Activated CD4-positive, alpha-beta T cell treated with anti-CD3 and anti-CD28 coated beads for 1 hour (primary cell): ENCODE measurements at places on chromosomes 5 and 9.

GRCh38 chr9:99825172-99826046 lies 3.7 kb downstream of the NR4A3 start:
- no peak for DNase-seq

DNA sequence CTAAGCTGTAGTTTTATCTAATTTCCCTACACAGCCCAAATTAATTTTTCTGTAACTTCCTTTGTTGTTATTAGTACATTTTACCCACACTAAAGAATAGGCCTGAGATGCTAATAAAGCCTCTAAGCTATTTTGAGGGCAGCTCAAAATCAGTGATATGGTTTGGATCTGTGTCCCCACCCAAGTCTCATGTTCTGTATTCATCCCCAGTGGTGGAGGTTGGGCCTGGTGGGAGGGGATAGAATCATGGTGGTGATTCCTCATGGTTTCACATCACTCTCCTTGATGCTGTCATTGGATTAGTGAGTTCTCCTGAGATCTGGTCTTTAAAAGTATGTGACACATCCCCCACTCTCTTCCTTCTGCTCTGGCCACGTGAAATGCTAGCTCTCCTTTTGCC lies 27.3 kb downstream of the LURAP1L start:
- DNase-seq: no peak

DNA sequence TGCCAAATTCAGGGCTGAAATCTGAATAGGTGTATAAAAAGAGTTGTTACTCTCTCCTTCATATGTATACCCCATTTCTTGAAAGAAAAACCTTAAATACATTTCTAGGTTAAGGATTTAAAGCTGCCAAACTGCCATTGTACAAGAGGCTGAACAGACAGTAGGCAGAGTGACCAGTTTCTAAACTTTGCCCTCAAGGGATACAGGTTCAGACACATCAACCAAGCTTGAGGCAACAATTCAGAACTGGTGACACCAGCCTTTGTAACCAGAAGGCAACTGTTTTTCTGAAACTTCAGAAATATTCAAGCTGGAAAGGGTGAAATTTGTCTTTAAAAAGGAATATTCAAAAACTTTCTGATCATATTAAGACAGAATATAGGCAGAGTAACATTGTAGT lies 47.5 kb downstream of the FAM114A2 start:
- no peak for DNase-seq

GRCh38 chr5:67998709-67999261 lies 216.8 kb upstream of the PIK3R1 start:
- no peak for DNase-seq

- DNase-seq: no peak
These were observed 42.7 kb downstream of the LRRC70 start for GRCh38 chr5:62621280-62621679.

GRCh38 chr9:119961774-119962424 lies 592.7 kb upstream of the BRINP1 start:
- no peak for DNase-seq

GRCh38 chr5:179340465-179340864 lies 4.8 kb downstream of the ADAMTS2 start:
- no peak for DNase-seq

- DNase-seq: no peak
These were observed 478.4 kb upstream of the DAP start for GRCh38 chr5:11239261-11240015.

GRCh38 chr5:72228960-72229359 lies 91.1 kb downstream of the MRPS27 start:
- no peak for DNase-seq

DNA sequence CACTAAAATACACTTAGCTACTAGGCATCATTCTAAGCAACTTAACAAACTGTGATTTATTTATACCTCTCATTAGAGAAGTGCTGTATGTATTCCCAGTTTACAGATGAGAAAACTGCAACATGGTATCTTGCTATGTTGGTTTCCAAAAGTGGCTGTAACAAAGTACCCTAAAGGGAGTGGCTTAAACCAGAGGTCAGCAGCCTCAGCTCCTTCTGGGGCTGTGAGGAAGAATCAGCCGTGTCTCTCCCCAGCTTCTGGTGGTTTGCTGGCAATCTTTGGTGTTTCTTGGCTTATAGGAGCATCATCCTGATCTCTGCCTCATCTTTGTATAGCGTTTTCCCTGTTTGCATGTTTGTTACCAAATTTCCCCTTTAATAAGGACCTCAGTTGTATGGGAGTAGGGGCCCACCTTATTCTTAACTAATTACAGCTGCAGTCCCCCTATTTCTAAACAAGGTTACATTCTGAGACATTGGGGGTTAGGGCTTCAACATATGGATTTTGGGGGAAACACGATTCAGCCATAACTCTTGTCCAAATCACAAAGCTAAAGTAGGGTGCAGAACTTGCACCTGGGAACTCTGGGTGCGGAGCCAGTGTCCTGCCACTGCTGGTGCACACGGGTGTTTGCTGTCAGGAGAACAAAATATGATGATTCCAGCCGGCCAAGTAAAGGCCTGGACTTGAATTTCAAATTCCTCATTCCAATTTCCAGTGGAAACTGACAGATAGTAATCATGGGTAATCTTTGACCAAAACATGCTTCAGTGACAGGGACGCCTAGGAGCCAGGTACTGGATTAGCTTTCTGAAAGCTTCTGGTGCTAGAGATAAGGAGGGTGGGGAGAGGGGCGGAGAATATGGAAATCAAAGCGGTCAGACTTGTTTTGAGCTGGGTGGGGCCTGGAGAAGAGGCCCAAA lies 43.3 kb downstream of the RAI14 start:
- DNase-seq: no peak

GRCh38 chr5:146643776-146644175 lies 127.8 kb upstream of the GPR151 start:
- DNase-seq: no peak

DNA sequence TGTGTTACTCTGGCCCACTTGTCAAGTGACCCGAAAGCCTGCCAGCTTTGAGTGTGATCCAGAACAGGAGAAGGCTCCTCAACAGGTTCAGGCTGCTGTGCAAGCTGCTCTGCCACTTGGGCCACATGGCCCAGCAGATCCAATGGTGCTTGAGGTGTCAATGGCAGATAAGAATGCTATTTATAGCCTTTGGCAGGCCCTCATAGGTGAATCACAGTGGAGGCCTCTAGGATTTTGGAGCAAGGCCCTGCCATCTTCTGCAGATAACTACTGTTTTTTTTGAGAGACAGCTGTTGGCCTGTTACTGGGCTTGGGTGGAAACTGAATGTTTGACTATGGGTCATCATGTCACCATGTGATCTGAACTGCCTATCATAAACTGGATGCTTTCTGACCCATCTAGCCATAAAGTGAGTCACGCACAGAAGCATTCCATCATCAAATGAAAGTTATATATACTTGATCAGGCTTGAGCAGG lies 180.8 kb downstream of the CARTPT start:
- no peak for DNase-seq

DNA sequence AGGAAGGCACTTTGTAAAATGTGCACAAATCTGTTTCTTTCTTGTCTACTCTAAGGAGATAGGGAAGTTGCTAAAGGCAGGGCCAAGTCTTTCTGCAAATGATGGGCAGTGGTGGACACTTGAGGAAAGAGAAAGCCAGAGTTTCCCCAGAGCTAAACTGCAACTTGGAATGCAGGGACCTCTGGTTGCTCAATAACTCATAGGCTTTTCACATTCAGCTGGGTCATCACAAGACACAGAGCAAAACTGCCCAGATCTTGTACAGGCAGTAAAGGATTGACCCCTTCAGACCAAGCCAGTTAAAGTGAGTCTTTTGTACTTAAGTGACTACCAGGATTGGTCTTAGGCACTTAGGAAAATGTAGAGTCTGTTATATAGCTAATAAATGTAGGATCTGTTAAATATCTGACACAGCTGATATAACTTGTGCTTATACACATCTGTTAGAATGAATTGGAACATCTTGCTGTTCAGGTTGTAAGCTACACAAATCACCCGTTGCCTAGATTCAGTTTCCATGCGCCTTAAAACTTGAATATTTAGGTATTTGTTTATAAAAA lies 13.5 kb upstream of the AGXT2 start:
- no peak for DNase-seq
